H4 (cell line): ENCODE measurements at places on chromosomes 4 and X.
A peak's percentile ranks its signal among the peaks of the same experiment; 100 is the strongest.

GRCh38 chr4:76207549-76207948 is 6.1 kb downstream of the SCARB2 start:
- DNase-seq: no peak

DNA sequence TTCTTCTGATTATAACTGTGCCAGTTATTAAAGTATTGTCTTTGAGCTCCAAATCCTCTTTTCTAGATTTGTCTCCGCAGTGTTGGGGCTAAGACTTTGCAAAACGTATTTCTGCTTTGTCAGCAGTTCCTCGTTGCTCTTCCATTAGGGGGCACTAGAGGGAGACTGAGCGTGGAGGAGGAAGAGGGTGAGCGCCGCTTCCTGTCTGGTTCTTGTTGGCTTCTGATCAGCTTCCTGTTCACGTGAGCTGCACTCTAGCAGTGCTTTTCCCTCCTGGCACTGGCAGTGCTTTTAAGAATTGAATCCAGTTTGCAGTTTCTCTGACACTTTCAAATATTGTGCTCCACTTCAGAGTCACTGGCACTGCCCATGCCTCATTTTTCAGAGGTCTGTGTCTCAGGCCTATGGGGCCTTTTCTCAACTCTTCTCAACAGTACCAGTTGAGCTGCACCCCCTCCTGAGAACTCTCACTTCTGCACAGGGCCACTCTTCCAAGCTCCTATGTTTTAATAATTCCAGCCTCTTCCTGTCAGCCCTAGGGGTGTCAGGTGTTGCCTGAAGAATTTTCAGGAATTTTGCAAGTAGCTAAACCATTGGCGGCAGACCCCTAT is 54.4 kb upstream of the LCORL start:
- peak; percentile 74 for DNase-seq

DNA sequence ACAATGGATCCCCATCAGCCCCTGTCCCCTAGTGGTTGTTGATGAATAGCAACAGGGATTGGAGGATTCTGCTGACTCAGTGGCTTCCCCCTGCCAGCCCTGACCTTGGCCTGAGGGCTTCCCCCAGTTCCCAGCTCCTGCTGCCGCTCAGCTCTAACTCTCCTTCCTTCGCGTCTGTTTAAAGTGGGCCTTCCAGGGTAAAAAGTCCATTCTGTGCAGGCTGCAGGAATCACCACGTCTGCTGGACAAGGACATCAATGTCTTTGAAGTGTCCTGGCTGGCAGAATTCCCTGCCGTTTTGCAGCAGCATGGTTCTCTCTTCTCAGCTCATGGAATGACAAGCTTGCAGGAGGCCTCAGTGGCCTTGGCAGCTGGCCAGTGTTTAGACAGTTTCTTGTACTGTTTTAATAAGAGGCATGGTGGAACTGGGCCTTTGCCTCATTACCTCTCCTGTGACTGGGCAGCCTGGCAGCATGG is 152.5 kb upstream of the STX18 start:
- DNase-seq: peak; percentile 40

DNA sequence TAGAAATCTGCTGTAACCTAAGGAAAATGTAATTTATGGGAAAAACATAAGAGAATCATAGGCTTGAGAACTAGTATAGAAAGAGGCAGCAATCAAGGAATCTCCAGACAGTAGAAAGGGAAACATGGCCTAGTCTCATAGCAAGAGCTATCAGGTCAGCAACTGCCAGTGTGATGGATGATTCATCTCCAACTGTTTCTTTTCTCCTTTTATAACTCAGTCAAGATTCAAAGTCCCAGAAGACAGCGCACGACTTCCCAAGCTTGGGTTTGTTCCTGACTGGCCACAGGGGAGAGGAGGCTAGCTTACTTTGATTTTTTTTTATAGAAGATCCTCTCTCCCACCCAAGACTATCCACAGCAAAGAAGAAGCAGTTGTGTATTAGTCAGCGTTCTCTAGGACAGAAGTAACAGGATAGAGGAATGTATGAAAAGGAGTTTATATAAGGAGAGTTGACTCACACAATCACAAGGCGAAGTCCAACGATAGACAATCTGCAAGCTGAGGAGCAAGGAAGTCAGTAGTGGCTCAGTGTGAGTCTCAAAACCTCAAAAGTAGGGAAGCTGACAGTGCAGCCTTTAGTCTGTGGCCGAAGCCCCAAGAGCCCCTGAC is 181.5 kb downstream of the GC start:
- peak; percentile 30 for DNase-seq

DNA sequence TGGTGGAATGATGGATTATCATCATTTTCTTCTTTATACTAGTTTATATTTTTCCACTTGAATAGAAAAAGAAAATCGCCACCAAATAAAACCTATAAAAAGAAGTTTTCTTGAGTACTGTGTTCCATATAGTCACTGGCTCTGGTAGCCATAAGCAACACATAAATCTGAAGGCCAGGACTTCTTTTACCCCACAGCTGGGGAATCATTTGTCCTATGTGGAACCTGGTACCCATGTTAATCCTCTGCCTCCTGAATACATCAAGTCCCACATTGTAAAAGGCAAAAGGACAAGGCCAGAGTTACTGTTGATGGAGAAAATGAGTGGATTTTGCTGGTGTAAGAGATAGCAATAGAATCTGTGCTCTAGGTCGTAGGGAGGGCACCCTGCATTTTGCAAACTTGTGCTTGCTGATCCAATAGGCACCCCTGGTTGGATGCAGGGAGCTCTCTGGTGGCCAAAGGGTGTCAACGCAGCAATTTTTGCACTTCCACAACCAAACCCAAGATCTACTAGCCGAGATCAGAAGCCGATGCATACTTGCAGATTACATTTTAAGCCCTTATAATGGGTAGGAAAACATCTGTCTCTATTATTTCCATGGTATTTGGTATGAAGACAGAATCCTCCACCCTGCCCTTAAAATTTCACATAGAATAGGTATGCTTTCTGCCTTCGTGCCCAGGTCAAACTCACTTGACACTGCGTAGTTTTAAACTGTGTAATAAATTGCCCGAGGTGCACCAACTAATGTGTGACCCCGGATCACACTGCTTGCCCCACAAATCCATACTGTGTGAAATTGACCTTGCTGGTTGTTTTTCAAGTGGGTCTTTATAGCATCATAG is 146.2 kb upstream of the SCML1 start:
- peak; percentile 72 for DNase-seq

DNA sequence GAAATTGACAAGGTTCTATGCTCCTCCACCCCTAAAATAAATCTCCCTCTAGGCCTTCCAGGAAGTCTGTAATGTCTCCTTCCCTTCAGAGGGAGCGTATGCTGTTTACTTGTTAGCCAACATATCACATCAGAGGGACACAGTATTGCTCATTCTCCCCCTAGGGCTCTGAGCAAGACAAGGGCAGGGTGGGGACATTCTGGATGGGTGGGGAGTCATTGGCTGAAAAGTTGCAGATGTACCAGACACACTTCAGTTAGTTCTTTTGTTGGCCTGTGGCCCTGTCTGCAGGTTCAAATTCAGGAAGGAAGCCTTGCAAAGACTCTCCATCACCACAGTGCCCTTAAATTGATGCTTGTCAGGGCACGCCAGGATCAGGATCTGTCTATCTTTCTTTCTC is 106.3 kb upstream of the TEX13D start:
- no peak for DNase-seq

DNA sequence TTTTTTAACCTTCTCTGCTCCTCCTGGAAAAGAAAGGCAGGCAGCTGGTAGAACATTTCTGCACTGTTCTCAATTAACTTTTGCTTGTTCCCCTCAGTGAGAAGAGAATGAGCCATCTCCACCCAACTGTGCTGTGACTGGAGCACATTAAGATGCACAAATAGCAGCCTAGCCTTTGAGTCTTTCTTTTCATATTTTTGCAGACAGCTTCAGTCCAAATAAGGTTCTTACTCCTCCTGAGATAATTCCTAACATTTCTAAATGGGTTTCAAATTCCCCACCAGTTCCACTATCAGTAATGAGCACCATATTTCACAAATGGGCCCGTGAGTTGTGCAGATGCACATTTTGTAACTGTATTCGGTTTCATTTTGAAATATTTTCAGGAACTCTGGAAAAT is 118.6 kb downstream of the SPCS3 start:
- no peak for DNase-seq

DNA sequence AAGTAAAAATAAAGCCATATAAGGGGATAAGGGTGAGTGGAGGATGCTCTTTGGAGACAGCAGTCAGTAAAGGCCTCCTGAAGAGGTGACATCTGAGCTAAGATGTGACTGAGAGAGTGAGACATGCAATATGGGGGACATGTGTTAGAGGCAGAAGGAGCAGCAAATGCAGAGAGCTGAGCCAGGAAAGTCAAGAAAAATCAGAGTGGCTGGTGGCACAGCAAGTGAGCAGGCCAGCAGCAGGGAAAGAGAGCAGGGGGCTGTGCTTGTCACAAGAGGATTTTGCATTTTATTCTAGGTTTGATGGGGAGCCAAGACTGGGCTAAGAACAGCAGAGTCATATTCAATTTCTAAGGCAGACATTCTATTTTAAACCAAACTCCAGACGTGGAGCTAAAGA is 394.5 kb downstream of the KCNIP4 start:
- no peak for DNase-seq

GRCh38 chrX:28058901-28059300 is 77.7 kb upstream of the DCAF8L1 start:
- peak; percentile 38 for DNase-seq

GRCh38 chrX:9842541-9842940 is 56.3 kb downstream of the SHROOM2 start:
- no peak for DNase-seq

DNA sequence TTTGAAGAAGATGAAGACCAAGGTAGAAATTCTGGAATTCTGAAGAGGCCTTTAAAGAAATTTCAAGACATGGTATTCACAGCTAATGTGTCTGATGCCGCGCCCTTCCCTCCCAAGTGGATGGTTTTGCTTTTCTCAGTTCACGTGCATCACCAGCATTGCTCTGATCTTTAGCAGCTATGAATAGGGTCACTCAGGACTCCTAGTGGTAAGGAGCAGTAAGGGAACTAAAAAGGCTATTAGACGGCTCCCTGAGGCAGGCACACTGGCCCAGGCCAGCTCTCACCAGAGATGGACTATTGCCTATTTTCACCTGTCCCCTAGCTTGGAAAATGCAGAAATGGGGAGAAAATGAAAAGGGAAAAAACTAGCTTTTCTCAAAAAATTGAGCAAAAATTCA is 447.5 kb upstream of the RASGEF1B start:
- DNase-seq: peak; percentile 42

DNA sequence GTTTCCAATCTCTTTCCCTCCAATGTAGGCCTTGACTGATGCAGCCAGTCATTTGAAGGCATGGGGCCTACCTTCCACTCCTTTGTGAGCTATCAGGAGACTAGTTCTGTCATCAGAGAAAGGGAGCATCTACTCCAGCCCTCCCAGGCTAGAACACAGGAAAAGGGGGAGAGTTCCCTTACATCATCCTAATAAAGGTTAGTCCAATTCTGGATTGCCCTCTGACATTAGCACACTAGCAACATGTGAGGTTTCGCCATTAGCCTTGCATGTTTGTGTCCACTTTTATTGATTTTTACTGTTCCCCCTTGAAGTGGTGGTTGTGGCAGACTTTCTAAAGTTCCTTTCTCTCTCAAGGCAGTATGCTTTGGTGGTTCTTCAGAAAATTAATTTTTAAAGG is 67.3 kb downstream of the ZFX start:
- DNase-seq: no peak

DNA sequence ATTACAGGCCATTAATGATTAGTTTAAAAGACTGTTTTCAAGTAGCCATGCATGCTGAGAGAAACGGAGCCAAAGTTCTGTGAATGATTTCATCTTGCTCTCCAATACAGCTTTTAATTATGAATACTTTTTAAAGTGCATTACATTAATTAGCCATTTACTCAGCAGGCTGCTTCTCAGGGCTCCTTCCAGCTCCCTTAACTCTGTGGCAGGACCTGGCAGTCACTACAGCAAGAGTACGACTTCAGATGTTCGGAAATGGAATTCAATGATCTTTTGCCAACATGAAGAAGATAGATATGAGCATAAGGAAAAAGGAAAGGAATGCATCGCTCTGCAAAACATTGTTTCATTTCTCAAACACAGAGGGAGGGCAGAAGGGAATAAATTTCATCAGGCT is 987.2 kb downstream of the PDHA2 start:
- no peak for DNase-seq

GRCh38 chrX:120294651-120295050 is 16.6 kb downstream of the TMEM255A start:
- no peak for DNase-seq

GRCh38 chr4:85854546-85854945 is 379.6 kb downstream of the ARHGAP24 start:
- DNase-seq: no peak

GRCh38 chrX:67555578-67556203 is 11.9 kb downstream of the AR start:
- DNase-seq: peak; percentile 40

DNA sequence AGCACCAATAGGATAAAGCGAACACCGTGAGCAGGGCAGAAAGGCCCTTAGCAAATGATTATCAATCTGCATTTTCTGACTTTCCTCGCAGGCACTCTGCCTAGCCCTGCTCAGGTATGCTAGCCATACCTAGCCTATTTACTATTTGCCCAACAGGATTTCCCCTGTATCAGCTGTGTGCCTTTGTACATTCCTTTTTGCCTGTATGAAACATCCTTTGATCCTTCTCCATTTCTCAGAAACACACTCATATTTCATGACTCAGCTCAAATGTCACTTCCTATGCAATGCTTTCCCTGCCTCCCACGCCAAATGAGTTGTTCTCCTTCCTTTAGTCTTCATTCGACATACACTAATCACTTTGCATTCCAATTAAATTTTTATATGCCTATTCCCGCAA is 37.2 kb downstream of the PCDH7 start:
- peak; percentile 54 for DNase-seq

GRCh38 chr4:164193676-164194075 is 560.3 kb upstream of the SMIM31 start:
- no peak for DNase-seq

DNA sequence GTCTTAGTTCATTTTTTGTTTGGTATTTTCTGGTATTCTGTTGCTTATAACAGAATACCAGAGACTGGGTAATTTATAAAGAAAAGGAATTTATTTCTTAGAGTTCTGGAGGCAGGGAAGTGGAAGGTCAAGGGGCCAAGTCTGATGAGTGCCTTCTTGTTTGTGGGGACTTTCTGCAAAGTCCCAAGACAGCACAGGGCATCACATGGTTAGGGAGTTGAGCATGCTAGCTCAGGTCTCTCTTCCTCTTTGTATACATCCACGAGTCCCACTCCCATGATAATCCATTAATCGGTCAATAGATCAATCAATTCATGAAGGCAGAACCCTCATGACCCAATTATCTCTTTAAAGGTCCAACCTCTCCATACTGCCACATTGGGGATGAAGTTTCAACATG is 31.1 kb downstream of the IL13RA1 start:
- DNase-seq: no peak

GRCh38 chr4:179605196-179605595 is 2163.0 kb upstream of the AGA start:
- no peak for DNase-seq

GRCh38 chr4:31071508-31072486 is 351.6 kb downstream of the PCDH7 start:
- no peak for DNase-seq
